SHP77 treated with DMSO at 0.1 percent for 48 hours (cell line): ENCODE measurements at places on chromosomes 11 and 22.

DNA sequence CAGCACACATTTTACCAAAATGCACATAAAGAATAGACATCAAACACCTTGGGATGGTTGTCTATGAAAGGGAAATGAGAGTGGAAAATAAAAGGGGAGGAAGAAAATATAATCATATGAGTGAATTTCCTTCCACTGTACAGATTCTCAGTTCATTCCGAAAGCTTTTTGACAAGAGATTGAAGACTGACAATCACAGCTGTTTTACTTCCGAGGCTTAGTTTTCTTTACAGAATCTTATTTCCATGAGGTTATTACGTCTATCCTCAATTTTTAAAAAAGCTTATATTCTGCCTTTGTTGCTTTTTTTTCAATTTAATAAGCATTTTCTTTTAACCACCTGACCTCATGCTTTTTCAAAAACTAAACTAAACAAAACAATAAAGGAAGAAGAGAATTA lies 12.8 kb upstream of the NNMT start:
- DNase-seq, result no peak

GRCh38 chr11:123362186-123362585 lies 67.9 kb upstream of the GRAMD1B start:
- DNase-seq, result no peak

- DNase-seq, result peak; percentile 39
Measured at GRCh38 chr22:47850644-47851151, 1088.2 kb downstream of the TBC1D22A start.

DNA sequence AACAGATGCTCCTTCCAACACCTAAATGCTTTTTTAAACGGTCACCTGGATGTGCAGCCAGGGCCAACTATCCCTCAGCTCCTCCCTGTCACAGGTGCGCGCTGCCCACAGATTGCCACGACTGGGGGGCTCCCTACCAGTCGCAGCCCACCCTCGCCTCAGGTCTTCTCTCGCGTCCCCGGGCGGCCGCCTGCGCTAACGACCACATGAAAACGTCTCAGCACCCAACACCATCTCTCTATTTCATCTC lies 469 bp downstream of the ZBED5 start:
- no peak for DNase-seq

- DNase-seq, result no peak
Measured at GRCh38 chr11:1701091-1701807, 4.3 kb downstream of the KRTAP5-6 start.

- DNase-seq, result no peak
Measured at GRCh38 chr11:61747967-61748285, 4.5 kb upstream of the MYRF start.

DNA sequence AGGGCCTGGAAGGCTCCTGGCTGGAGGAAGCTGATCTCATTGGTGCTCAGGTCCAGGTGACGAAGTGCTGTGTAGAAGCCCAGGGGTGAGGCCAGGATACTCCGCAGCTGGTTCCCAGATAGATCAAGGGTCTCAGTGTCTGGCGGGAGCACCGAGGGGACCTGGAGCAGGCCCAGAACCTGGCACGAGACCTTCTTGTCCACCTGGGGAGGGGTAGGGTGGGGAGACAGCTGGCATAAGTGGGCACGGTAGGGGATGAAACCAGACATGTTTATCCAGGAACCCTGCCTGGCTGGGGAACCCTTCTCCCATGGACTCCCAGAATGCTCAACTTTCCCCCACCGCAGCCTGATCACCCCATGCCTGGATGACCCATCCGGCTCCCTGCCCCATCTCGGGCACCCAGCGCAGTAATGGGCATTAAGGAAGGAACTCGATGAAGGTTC lies 9.2 kb downstream of the LRRC32 start:
- no peak for DNase-seq

GRCh38 chr11:102436561-102436960 lies 16.0 kb downstream of the TMEM123 start:
- DNase-seq, result no peak

DNA sequence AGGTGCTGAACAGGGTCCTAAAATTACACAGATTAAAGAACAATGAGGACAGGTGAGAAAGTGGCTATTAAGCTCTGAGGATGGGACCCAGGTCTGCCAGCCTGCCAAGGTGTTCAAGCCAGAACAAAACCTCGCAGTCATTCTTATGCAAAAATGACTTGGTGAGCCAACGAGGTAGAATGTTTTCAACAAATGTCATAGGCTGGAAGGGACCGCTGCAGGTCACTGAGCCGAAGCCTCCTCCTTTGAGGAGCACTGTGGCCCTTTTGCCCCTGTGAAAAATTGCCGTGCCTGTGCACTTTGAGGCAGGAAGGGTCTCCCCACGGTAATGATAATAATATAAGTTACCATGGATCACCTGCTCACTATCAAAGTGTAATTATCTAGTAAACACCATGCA lies 216.2 kb downstream of the DSCAML1 start:
- no peak for DNase-seq

- DNase-seq, result peak; percentile 5
Measured at GRCh38 chr11:114036147-114036811, 23.2 kb upstream of the ZBTB16 start.

DNA sequence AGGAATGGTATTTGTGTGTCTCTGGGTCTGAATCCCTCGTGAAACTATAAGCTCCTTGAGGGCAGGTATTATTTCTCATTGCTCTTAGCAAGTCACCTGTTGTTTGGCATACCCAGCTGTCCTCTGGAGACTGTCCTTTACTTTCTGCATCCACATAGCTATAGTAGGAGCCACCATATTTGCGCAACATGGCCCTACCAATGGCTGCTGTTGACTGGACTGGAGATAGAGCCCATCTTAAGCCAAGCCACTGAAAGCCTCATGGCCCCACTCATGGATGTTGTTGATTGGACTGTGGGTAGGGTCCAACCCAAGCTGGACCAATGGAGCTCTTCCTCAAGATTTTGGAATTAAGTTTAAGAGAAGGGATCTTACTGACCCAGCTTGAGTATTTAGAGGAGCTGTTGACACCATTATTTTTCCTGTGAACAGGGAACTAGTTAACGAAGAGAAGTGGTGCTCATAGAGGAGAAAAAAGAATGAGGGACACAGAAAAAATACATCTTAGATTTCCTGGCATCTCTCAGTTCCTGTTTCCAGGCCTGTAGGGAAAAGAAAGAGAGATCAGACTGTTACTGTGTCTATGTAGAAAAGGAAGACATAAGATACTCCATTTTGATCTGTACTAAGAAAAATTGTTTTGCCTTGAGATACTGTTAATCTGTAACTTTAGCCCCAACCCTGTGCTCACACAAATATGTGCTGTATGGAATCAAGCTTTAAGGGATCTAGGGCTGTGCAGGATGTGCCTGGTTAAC lies 47.2 kb downstream of the LRRC74B start:
- DNase-seq, result no peak

- no peak for DNase-seq
Measured at GRCh38 chr11:32935462-32936029, 42.9 kb downstream of the QSER1 start.

GRCh38 chr11:134565343-134565891 lies 153.4 kb upstream of the B3GAT1 start:
- no peak for DNase-seq

- no peak for DNase-seq
Measured at GRCh38 chr11:11577932-11578911, 43.6 kb downstream of the GALNT18 start.

- DNase-seq, result no peak
Measured at GRCh38 chr22:23255506-23256170, 75.3 kb downstream of the BCR start.

- no peak for DNase-seq
Measured at GRCh38 chr11:70463478-70464255, 65.3 kb downstream of the CTTN start.

DNA sequence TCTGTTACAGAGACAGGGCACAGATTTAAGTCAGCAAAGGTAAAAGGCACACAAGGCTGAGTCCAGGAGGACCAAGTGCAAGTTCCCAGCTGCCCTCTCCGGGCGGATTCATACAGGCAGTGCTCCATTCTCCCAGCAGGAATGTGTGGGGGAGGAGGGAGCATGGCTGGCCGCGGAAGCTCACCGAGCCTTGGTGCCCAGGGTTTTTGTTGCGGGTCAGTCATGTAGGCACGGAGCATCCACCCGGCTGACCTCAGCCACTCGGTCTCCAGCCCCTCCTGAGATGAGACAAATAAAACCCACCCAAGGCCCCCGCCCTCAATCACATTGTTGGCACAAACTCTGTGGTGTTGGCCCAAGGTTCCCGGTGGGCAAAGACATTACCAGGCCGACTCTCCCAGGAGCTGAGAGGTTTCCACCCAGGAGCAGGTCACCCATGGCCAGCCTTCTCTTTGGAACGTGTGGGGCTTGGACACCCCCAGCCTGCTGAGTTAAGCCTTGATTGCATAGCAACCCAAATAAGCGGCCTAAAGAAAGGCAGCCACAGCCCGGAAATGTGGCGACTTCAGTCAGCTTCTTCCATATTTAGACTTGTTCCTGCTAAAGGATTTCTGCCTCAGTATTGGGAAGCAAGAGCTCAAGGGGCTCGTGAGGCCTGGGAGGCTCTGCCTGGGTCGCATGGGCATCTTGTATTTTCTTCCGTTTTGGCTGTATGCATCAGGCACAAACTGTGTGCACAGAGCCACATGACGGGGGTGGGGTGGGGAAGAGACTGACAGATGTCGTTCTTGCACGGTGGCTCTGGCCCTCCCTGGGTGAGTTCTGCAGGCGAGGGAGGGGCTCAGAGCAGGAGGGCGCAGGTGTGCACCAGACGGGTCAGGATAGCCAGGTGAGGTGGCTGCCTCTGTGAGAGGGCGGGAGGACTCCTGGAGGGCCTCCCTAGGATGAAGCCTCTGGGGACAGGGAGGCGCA lies 63.0 kb downstream of the ARHGAP8 start:
- no peak for DNase-seq

- no peak for DNase-seq
Measured at GRCh38 chr11:128697645-128698174, 3.8 kb downstream of the FLI1 start.

GRCh38 chr11:112225753-112226061 lies 521 bp upstream of the PTS start:
- no peak for DNase-seq

DNA sequence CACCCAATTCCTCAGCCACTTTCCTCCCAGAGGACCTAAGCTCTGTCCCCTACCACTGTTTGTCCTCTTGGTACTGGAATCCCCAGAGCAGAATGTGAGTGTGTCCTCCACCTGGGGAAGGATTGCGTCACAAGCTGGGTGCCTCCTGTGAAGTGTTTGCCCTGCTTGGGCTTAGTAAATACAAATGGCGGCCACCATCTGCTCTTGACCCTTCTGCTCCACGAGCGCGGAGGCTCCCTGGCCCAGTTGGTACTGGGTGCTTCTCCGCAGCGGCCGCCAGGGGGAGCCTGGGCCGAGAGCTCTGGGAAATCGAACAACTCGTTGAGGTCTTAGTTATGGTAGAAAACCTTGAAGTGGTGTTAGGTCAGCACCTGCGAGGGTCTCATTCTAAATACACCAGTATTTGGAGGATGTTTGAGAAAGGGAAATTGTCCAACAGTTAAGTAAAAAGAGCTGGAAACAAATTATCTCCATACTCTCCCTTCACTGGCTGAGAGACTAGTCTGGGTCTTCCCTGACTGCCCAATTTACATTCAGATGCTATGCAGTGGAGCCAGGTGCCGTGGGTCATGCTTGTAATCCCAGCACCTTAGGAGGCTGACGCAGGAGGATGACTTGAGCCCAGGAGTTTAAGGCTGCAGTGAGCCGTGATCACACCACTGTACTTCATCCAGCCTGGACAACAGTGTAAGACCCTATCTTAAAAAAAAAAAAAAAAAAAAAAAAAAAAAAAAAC lies 74.6 kb upstream of the TEAD1 start:
- peak; percentile 85 for DNase-seq

GRCh38 chr11:37456746-37457145 lies 858.7 kb upstream of the RAG2 start:
- DNase-seq, result no peak

DNA sequence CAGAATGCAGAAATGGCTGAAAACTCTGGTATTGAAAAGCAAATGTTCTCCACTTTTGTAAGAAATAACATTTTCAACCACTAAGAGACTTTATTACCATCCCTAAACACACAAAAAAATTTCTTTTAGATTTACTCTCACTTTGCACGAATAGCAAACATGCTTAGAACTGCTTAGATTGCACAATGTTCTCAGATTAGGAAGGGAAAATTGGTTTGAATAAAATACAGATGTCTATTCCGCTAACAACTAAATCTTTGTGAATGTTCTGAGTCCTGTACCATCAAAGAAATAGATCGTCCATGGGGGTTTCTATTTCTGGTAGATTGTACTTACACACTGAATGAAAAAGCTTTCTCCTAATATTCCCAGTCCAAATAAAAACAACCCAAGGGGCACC lies 40.1 kb downstream of the BDNF start:
- DNase-seq, result no peak

- DNase-seq, result no peak
Measured at GRCh38 chr11:124740277-124740882, 638 bp downstream of the NRGN start.

GRCh38 chr11:3044004-3044403 lies 13.2 kb downstream of the CARS1 start:
- no peak for DNase-seq

DNA sequence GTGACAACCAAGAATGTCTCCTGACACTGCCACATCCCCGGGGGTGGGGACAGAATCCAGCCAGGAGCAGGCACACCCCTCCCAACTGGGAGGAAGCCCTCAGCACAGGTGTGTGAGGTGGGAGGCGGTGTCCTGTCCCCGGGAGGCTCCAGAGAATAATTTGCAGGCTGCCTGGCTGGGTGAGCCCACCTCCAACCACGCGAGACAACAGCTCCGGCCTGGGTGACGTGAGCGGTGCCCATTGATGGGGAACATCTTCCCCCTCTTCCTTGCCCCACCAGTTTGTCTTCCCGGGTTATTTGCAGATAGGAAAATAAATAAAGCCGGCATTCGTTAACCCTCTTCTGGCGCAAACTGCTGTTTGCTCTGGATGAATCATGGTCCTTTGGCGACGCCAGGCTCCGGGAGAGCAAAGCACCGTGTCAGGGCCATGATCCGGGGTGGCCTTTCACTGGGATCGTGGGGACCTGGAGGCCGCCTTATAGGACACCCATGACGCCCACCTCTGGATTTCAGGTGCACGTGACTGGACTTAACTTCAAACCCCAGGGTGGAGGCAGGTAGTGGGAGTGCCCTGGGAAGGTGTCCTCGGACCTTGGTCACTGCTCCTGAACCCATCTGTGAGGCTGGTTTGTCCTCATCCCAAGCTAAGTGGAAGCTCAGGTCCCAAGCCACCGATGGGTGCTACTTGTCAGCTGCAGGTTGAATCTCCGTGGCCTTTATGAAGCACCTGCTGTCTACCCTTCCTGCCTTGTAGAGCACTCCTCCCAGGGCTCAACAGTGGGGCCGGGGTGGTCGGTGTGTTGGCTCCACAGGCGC lies 13.9 kb downstream of the CCND1 start:
- peak; percentile 60 for DNase-seq

- no peak for DNase-seq
Measured at GRCh38 chr11:7889985-7890384, 41.1 kb downstream of the OR10A6 start.

GRCh38 chr11:46479601-46480000 lies 88.0 kb upstream of the CHRM4 start:
- DNase-seq, result no peak

GRCh38 chr22:35749808-35750207 lies 32.1 kb downstream of the APOL5 start:
- DNase-seq, result no peak

GRCh38 chr22:37803195-37803638 lies 4.5 kb upstream of the GCAT start:
- DNase-seq, result no peak

GRCh38 chr22:49040754-49041467 lies 786.8 kb downstream of the BRD1 start:
- DNase-seq, result no peak
